Stimulated activated CD4-positive, alpha-beta T cell treated with anti-CD3 and anti-CD28 coated beads, Interleukin-4, amount 100 ng/mL, for 24 hours (primary cell): ENCODE measurements at places on chromosomes 16 and 17.

DNA sequence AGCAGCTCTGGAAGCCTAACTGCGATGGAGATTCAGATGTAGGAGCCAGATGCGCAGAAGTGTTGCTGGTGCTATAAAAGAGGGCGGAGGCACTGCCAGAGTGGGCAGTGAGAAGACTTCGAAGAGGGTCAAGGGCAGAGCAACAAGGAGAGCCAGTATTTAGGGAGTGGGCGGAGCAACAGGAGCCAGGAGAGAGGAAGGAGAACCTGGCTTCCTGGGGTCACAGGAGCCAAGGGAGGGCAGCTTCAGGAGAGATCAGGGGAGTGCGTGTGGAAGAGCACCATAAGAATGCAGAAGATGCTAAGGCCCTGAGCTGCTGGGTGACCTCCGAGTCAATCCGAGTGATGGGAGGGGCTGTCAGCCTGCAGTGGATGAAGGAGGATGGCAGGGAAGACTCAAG lies 14.4 kb upstream of the MRPS23 start:
- no peak for DNase-seq

GRCh38 chr17:2776589-2777241 lies 19.5 kb upstream of the RAP1GAP2 start:
- no peak for DNase-seq

DNA sequence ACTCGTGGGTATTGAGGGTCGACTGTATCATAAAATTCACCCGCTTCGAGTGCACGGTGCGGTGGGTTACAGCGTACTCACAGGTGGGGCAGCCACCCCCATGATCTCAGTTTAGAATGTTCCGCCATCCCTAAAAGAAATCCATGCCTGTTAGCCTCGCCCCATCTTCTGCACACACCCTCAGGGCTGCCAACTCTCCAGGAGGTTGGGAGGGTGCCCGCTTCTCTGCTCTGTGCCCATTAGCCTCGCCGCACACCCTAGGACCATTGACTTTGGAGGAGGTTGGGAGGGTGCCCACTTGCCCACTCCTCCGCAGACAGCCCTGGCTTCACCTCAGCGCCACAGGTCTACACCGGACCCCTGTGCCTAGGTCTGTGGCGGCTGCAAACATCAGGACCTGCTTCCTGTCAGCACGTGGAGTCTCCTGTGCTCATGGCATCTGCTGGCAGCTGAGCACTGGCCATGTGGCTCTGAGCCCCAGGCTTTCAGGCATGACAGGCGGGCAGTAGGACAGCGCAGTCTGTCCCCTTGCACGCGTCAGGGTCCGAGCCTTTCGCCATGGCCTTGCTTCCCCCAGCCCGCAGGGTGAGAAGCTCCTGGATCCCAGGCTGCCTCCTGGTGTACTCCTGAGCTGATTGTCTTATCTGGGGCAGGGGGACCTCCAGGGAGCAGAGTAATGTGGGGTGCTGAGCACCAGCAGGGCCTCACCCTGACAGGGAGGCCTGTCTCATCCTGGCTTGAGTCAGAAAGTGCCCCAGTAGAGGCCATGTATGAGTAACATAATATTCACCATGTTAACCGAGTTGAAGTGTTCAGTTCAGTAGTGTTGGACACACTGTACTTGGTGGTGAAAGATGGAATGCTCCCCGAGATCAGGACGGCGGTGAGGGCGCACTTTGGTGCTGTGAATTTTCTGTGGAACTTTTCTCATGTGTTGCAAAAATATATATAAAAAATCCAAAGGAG lies 21.9 kb downstream of the NME3 start:
- no peak for DNase-seq

GRCh38 chr16:46996391-46996790 lies 22.9 kb upstream of the DNAJA2 start:
- no peak for DNase-seq

GRCh38 chr17:58960068-58960467 lies 146.6 kb downstream of the TRIM37 start:
- no peak for DNase-seq

- DNase-seq = no peak
Measured at GRCh38 chr17:31309556-31309955, 4.3 kb downstream of the EVI2B start.

DNA sequence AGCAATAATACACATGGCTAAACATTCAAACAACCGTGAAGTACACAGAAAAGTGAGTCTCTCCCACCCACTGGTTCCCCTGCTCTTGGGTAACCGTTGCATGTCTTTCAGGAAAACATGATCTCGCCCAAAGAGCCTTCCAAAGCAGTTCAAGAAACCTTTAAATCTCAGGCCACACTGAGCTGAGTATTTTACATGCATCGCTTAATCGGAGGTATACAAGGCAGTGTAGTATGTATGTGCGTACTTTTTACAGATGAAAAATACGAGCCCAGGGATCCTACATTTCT lies 741 bp upstream of the DEXI start:
- no peak for DNase-seq

DNA sequence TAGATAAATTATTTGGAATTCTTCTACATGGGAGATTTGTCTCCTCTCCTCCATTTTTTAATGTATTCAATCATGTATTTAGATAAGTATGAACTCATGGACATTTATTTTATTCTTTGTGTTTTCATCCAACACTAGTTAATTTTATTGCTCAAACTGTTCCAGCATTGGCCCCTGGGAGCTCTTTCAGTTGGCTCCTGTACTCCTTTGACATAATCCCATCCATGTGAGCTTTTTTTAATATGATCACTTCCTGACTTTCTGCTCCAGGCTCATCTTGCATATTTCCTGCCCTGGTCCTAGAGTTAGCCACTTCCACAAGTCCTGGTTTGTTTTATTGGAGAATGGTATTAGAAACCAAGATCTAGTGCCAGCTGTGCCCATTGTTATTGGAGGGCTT lies 419.0 kb upstream of the CDH11 start:
- no peak for DNase-seq

GRCh38 chr16:67675579-67675935 lies 8.9 kb downstream of the C16orf86 start:
- DNase-seq = no peak

GRCh38 chr17:81298991-81299738 lies 4.1 kb upstream of the SLC38A10 start:
- DNase-seq = no peak

GRCh38 chr16:54577651-54578128 lies 291.1 kb upstream of the IRX3 start:
- DNase-seq = no peak

- no peak for DNase-seq
Measured at GRCh38 chr17:7475764-7476422, 3.5 kb downstream of the ZBTB4 start.

DNA sequence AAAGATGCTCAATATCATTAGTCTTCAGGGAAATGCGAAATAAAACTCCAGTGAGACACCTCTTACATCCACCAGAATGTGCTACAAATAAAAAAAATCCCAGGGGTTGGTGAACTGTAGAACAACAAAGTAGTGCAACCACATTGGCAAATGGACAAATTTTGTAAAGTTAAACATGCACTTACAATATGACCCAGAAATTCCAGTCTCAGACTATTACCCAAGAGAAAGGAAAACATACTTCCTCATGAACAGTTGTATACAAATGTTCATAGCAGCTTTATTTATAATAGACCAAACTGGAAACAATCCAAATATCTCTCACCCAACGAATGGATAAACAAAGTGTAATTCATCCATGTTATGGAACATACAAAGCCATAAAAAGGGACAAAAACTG lies 239.5 kb downstream of the ABCC12 start:
- DNase-seq = no peak

- no peak for DNase-seq
Measured at GRCh38 chr16:24525970-24526559, 13.3 kb upstream of the RBBP6 start.

DNA sequence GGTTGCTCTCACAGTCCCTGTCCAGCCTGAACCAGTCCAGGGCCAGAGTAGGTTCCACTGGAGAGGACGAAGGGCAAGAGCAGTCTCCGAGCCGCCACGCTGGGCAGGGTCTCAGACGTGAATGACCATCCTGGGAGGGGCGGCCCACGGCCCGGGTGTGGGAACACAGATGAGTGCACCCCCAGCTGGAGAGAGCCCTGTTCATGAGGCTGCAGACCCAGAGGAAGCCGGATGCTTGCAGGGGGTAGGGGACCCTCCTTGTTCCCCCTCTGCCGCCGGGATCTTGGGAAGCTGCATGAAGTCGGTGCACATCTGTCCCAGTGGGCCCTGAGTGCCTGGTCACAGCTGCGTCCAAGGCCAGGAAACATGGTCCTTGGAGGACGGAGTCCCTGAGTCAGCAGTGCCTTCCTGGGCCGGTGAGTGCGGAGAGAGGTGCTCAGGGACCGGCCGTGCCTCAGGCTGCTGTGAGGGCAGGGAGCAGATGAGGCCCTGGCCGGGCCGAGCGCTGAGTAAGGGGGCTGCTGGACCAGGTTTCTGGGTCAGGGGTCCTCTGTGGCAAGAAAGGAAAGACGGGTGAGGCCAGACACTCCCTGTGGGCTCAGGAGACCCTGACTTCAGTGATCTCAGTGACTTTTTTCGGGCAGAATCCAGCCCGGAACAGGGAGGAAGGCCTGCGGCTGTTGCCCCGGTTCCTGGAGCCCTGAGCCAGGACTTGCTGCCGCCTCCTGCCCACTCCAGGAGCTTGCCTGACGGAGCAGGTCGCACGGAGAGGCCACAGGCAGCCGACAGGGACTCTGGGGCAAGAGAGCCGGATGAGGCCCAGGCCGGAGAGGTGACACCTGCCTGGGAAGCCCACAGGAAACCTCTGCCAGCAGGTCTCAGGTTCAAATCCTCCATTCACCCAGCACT lies 45.8 kb downstream of the ACTG1 start:
- DNase-seq = no peak

GRCh38 chr16:70438585-70438968 lies 323 bp downstream of the ST3GAL2 start:
- no peak for DNase-seq

DNA sequence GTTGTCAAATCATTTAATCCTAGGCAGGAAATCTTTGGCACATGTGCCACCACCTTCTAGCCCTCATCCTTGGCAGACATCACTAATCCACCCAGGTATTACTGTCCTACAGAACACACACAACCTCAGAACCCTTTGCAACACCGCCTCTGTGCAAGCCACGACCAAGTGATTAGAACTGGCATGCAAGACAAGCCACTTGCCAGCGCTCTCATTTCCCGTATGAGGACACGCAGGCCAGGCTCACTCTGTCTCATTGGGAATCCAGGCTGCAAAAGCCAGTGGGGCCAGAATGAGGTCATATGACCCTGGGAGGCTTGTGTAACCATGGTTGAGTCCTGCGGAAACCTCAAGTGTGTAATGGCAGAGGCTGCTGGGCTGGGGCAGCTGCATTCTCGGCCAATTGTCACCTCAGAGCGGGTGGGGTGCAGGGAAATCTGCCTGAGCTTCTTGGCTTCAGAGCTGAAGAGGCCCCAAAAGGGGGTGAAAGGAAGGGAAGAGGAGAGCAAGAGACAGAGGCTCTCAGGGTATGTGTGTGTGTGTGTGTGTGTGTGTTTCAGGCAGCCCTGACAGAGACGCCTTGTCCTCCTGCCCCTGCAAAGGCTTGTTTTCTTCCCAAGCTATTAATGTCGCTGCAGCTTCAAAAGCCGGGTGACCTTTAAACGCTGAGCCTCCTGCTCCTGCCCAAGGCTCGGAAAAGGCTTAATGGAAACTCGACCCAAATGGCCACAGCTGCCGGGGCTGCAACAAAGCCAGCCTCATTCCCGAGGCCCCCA lies 43.2 kb upstream of the MRPS23 start:
- DNase-seq = no peak

GRCh38 chr16:85291302-85292148 lies 179.3 kb upstream of the CIBAR2 start:
- DNase-seq = no peak

GRCh38 chr17:57259817-57260216 lies 3.5 kb downstream of the MSI2 start:
- no peak for DNase-seq

DNA sequence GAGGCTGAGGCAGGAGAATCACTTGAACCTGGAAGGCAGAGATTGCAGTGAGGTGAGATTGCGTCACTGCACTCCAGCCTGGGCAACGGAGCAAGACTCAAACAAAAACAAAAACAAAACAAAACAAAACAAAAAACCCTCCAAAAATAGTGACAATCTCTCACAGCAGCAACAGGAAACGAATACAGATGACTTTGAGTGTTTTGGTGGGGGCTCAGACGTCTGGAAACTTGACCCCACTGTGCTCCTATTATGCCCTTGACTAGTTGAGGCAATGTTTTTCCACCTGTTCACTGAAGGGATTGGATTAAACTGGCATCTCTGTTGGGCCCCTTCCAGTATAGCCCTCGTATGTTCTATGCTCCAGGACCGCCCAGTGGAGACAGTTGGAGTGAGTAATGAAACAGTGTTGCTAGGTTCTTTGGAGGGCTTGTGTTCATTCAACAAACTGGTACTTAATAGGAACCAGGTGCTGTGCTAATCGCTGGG lies 167.0 kb downstream of the UTP18 start:
- DNase-seq = no peak

GRCh38 chr16:30637944-30638343 lies 12.8 kb upstream of the PRR14 start:
- DNase-seq = no peak

GRCh38 chr17:33192951-33193911 lies 99.9 kb downstream of the ASIC2 start:
- no peak for DNase-seq
